ENCODE measurements at places on chromosomes 2 and 18.

DNA sequence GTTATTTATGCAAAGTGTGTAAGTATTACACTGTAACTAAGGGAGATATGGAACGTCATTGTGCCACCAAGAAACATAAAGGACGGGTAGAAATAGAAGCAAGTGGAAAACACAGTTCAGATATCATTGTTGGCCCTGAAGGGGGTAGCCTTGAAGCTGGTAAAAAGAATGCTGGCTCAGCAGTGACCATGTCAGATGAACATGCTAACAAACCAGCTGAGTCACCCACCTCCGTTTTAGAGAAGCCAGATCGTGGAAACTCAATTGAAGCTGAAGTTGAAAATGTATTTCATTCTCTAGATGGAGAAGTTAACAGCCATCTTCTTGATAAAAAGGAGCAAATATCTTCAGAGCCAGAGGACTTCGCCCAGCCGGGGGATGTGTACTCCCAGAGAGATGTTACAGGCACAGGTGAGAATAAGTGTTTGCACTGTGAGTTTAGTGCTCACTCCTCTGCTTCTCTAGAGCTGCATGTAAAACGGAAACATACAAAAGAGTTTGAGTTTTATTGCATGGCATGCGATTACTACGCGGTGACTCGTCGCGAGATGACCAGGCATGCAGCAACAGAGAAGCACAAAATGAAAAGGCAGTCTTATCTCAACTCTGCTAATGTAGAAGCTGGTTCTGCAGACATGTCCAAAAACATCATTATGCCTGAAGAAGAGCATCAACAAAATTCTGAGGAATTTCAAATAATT, 36.1 kb downstream of the ZNF407 start:
- no peak for DNase-seq

DNA sequence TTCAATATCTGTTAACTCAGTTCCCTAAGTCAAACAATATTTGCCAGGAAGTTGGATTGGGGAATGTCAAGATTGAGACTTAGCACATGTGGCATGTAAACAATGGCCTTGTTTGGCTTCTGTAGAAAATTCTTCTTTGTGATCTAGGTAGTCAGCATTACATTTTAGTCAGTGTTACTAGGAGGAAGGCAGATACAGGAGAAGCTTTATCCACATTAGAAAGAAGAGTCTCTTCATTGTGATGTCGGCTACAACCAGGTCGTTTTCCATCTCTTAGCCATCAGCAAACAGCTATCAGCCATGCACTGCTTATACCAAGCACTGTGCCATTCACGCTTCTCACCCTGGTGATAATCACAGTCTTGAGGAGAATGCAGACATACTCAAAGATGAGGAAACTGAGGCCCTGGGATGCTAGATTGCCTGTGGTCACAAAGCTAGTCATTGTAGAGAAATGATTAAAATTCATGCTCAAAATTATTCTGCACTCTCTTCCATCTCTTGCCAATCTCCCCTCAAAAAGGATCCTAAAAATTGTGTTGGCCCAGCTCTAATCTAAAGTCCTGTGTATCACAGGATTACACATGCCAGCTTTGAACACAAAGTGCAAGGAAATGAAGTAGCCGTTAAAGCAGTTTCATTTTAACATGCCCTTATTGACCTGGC, 3.2 kb downstream of the GALNT5 start:
- no peak for DNase-seq

DNA sequence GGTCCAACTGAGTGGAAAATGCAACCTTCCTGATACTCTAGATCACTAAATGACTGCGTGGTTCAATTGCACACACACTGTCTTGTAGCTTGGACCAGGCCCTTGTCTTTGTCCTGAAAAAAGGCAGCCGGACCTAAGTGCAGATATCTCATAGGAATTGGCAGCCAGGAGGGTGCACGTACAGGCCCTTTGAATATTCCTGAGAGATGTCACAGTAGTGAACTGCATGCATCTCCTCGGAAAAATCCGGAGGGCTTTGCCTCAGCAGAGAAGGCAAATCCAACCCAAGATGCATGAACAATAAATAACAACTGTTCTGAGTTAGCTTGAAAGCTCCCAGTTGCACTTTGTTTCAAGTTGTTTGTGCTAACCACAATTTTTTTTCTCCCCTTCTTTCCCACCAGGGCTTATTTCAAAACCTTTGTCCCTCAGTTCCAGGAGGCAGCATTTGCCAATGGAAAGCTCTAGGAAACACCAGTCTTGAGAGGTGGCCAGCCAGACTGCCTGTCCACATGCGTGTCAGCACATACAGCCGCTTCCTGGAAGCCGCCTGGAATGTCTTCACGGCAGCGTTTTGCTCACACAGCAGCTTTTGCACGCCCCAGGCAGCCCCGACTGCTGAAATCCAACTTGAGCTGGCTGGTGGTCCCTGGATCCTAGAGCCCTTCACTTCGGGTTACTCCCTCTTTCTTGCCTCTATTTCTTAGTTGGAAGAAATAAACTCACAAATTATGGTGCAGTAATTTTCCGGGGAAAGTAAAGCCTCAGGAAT, 54.4 kb upstream of the FOSL2 start:
- DNase-seq, result no peak

GRCh38 chr2:206092297-206092696, 6.3 kb upstream of the INO80D start:
- DNase-seq, result no peak

DNA sequence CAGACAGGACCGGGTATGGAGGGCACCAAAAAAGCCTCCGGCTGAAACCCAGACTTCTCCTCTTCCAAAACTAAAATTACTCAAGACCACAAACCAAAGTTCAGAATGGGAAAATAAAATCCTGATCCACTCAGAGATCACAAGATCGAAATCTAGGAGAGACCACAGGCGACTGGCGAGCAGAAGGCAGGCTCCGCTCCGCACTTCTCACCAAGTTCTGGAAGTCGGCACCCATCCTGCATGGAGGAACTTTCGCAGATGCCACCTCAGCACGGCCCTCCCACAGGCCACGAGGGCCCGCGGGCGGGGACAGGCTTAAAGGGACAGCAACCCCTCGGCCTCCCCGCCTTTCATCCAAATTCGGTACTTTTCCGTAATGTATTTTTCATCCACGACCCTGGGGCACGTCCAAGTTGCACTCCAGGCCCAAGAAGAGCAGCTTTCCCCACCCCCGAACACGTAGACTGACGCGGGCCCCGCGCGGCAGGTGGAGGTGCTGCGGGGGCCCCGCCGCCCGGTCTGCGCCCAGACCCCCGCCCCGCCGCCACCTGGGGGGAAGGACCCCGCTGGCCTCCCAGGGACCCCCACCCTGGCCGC, 43.7 kb downstream of the HDLBP start:
- DNase-seq, result peak; percentile 30

GRCh38 chr18:76203552-76203951, 291.5 kb downstream of the ZNF516 start:
- no peak for DNase-seq

- no peak for DNase-seq
These were observed 25.8 kb downstream of the TRAPPC12 start for GRCh38 chr2:3405307-3405706.

DNA sequence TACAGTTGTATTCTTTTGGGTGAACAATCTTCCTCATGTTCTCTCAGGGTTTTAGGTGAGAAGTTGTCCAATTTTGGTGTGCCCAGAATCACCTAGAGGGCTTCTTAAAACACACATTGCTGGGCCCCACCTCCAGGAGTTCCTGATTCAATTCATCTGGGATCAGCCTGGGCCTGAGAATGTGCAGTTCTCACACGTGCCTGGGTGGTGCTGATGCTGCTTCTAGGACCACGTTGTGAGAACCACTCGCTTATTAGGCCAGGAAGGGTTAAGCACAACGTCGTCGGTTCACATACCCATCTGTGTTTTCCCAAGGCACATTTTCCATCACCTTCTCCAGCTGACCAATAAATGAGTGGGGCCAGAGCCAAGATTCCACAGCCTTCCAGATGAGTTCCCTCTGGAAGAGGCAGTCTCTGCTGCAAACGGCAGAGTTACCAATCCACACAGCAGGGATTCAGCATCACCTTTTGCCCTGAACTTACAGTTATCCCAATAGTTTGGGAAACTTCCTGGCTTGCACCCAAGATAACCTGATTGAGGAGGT, 277.7 kb upstream of the HNRNPA3 start:
- no peak for DNase-seq

DNA sequence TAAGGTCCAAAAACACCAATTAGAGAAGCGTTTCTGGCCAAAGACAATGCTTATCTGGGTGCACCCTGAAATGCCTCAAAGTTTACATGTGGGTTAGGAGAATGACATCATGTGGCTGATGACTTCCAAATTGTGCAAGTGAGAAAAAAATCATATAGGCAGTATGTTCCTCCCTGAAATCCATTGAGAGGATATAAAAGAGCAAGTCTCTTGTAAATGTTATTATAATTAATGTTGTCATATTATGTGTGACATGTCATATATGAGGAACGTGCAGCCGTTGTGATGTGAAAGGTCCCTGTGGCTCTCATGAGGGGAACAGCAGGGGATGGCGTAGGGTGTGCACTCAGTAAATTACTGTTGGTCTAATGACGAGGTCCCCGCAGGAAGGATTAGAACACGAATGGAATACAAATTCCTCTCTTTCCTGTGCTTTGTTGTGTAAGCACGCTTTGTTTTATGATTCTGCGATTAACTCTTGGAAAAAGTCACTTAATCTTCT, 290.8 kb downstream of the PRKCE start:
- DNase-seq, result no peak

DNA sequence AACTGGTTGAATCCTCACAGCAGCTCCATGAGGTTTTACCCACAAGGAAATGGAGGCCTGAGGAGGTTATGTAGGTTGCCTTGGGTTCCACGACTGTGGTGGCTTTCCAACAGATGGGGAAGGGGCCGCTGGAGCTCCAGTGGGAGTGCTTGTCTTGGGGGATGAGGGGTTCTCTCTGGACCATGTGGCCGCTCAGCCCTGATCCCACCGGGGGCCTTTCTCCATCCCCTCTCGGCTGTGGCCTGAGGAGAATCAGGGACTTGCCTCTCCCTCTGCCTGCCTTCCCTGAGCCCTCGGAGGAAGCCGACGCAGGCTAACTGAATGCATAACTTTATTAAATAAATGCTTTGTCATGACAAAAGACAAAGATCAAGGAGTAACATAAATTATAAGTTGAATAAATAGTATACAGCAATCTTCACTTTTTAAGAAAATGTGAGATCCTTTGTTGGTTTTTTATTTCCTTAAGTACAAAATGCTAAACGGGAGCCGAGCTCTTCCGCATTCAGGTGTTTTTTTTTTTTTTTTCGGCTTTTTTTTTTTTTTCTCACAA, 23.5 kb downstream of the IGFBP5 start:
- no peak for DNase-seq

DNA sequence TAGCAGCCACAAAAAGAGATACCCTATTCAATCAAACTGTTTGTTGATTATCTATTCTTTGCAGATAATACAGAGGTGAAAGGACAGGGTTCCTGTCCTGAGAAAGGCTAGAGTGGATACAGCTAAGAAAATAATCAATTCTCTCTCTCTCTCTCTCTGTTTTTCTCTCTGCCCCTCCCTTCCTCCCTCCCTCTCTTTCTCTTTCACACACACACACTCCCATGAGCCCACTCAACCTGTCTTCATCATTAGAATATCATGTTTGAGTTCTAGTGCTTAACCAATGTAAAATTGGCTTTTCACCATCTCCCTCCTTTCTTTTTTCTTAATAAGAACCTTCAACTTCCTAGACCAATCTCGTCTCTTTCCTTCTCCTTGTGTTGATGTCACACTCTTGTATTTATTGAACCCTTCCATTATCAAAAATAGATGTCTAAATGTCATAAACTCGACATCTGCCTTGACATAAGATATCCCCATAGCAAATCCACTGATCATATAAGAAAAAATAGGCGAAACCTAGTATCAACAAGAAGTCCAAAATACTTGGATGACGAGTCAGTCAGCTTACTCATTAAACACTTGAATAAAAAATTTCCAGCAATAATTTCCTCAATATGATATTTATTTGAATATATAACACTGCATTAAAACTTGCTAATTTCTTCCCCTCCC, 42.8 kb upstream of the CYTIP start:
- DNase-seq, result no peak

DNA sequence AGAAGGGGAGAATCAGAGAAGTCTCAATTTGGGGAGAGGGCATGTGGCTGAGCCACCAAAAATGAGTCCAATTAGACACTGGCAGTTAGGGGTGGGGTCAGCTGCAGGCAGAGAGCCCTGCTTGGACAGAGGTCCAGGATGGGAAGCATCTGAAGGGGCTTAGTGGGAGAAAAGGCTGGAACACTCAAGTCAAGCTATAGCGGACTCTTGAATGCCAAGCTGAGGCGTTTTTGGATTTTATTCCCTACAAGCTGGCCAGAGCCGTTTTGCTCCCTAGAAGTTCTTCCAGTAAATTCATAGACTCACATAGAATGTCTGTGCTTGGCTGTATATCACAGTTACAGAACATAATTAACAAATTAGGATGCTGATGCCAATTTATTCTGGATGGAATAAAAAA, 172.8 kb downstream of the ACOXL start:
- DNase-seq, result no peak

DNA sequence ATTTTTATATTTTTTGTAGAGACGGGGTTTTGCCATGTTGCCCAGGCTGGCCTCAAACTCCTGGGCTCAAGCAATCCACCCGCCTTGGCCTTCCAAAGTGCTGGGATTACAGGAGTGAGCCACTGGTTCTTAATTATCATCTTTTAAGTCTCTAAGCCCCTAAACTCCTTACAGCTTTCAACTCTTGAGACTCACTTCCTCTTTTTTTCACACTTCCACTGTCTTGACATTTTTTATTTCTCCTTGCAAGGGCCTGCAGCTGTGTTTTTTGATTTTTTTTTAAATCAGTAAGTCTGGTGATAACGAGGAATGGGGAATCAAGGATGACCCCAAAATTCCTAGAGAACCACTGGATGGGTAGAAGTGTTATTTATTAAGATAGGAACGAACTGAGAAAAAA, 8.6 kb upstream of the ABCB11 start:
- DNase-seq, result no peak

DNA sequence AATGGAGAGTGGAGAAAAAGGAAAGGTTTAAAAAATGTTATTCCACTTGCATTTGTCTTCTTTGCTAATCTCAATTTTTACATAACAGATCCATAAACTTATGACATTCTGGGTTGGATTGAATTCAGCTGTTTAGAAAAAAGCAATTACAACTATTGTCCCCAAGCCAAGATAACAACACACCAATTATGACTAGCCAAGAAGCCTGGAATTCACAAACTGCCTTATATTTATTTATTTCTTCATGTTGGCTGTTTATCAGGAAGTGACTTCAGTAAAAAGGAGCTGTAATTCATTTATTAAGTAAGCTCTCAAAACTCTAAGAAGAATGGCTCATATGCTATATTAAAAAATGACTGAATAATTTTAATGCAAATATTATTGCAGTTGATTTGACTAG, 137.4 kb downstream of the CALCRL start:
- no peak for DNase-seq

- no peak for DNase-seq
These were observed 28.2 kb downstream of the SERTAD2 start for GRCh38 chr2:64625299-64626145.

GRCh38 chr18:29071869-29072268, 894.9 kb upstream of the CDH2 start:
- DNase-seq, result no peak
